NCI-H2227 treated with DMSO at 0.1 percent for 48 hours (cell line): ENCODE measurements at places on chromosomes 6 and 20.

DNA sequence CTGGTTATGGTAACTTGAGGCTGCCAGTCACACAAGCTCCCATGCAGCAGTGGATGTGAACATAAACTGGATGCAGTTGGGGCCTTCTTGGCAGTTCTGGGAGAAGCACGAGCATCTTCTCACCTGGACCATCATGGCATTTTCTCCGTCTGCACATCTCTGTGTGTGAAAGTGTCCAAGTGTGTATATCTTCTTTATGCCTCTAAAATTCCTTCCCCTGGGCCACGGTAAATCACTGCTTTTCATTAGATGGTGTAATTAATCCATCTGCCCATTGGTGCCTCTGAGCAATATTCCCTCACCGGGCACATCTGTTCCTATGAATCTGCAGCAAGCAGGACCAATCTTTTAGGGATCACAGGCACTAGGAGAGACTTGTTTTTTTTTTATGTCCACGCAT lies 138.0 kb downstream of the MAP3K7 start:
- no peak for DNase-seq

DNA sequence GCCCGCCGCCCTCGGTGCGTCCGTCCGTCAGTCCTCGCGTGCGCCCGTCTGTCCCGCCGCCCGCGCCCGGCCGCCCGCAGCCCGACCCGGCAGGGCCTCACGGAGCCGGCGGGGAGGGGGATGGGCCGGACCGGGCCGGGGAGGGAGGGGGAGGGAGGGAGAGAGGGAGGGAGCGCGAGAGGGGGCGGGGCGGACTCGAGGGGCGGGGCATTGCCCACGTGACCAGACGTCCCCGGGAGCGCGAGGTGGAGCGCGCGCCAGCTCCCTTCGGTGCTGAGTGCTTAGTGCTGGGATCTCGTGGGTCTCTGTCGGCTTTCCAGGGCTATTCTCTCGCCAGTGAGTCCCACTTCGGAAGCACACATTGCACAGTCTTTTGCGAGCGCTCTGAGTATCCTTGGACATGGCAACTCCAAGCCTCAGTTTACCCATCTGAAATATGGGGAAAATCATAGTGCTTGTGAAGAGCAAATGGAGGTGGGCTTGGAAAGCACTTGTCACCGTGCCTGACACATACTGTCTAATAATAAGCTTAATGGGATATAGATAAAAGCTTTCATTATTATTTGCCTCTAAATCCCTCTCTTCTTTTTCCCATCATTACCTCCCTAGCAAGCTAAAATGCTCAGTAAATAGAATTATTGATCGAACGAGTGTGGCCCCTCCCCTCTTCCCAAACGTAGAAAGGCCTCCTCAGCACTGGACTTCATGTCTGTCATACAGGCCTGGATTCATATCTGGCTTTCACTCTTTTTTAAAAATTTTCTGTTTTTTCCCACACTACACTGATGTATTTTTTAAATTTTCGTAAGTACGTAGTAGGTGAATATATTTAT lies at the start of gene NCOA6:
Gene NCOA6 (minus strand): TSS at position 122 of the 833 bp plus-strand sequence. CDS start 43,296 bp downstream, outside the sequence.
- peak; percentile 72 for DNase-seq

GRCh38 chr6:138655828-138656227 lies 117.7 kb upstream of the CCDC28A start:
- no peak for DNase-seq

- no peak for DNase-seq
Measured at GRCh38 chr6:16718356-16718755, 42.9 kb downstream of the ATXN1 start.

GRCh38 chr20:57395111-57395966 lies 4.1 kb downstream of the RBM38 start:
- DNase-seq: no peak

- DNase-seq: no peak
Measured at GRCh38 chr6:15888798-15889772, 226.3 kb upstream of the DTNBP1 start.

- no peak for DNase-seq
Measured at GRCh38 chr20:63873477-63873971, 8.5 kb downstream of the TPD52L2 start.

DNA sequence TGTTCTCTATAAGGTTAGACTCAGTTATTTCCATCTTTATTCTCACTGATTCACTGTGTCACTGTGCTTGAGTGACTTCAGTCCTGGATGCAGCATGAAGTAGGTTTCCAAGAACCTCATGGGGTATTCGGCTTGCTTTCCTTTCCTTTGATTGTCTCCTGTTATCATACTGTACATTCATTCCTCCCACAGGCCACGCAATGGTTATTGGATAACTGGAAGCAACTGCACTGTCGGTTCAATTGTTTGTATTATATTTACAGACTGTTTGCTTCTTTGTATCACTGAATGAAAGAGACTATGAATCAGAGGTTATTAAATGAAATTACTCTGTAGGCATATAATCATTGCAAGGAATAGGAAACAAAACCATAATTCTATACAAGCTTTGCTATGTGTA lies 129.4 kb downstream of the MAP7 start:
- DNase-seq: no peak

- no peak for DNase-seq
Measured at GRCh38 chr6:17907406-17908229, 79.8 kb downstream of the KIF13A start.

DNA sequence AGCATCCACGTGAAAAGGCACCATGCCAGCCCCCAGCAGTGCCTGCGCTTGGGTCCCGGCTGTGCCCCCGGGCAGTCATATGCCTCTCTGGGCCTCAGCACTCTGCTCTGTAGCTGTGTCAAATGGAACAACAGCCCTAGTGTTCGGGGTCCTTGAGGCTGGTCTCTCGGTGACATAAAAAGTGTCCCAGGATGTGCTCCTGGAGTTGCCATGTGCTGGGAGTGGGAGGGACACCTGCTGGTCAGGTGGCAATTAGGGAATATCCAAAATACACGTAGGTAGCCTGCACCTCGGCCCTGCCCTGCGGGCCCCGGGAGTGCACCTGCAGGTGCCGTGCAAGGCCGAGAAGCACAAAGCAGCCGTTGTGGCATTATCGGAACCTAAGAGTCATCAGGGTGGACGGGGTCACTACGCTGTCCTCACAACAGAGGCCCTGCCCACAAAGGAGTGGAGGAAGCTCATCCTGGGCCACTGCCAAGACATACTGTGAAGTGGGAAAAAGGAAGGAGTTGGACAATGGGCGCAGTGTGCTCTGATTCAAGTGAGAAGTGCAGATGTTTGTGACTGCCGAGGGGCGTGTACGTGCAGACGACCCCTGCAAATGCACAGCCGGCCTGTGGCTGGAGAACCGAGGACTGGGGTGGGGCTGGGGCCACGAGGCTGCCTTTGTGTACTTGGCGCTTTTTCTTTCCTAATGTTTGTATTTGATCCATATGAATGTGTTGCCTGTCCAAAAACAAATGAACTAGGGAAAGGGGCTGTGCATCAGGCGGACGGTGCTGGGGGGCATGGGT lies 24.6 kb downstream of the SLCO4A1 start:
- no peak for DNase-seq

DNA sequence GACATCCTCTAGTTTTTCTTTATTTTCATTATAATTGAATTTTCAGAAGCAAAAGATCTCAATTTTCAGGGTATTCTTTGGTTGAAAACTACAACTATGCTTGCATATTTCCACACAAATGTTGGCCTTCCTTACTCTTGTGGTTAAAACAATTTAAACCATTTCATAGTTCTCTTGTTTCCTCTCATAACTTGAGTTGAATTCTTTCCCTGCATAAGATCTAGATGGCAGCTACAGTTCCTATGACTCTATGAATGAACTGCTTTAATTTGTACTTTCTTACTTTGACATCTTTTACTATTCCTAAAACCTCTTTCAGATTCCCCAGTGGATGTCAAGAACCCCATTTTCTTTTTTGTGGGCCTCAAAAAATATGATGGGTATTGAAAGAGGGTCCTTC lies 564.5 kb downstream of the NKAIN2 start:
- no peak for DNase-seq

DNA sequence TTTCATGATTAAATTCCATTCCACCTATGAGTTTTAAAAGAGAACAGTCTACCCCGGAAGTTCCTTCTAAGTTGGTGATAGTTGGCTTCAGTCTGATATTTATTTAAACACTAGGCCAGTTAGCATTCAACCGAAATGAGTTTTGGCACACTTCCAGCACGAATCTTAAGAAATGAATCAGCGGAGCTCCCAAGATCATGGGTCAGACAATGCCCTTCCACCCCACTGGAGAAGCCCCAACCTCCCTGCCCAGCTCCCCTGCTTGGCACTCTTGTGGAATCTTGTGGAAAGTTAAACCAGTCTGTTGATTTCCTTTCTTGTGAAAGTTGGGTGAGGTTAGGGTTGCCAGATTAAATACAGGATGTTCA lies 64.3 kb downstream of the MKKS start:
- no peak for DNase-seq

DNA sequence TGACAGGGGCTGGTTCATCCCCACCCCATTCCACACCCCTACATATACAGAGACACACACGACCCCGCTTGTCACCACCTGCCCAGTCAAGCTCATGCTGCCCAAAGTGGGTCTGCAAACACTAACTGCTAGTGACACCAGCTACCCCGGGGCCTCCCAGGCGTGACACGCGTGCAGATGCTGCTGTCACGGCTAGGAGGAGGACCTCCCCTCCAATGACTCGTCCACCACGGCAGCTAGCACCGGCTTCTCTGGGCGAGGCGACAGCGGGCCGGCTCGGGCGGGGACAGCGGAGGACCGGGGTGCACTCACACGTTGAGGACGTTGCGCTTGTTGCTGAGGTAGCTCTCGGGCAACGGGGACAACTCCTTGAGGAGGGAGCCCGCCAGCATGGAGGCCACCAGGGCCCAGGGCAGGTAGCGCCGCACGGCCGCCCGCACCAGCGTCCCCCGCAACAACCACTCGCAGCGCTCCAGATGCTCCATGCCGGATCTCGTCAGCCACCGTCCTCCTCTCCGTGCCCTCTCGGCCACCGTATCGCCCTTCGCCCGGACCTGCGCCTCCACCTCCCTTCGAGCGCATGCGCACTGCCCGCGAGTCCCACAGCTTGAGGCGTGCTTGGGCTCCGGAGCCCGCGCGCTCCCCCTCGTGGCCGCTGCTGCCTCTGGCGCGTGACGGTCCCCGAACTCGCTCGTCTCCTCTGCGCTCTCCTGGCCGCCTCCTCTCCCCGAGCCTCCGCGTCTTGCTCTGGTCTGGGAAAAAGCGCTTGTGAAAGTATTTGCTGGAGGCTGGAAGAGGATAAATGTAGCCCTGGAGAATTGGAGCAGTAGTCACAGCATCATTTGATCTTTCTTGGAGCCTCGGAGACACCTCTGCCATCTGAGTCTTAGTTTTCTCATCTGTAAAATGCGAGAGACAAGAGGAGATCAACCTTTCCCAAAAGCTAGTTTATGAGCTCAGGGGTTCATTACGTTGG lies at the start of gene FITM2:
Gene FITM2 (minus strand): TSS at position 539 of the 976 bp plus-strand sequence. CDS start 54 bp downstream, at position 485.
- DNase-seq: peak; percentile 95

GRCh38 chr6:13916230-13916944 lies 8.4 kb upstream of the RNF182 start:
- DNase-seq: no peak

- no peak for DNase-seq
Measured at GRCh38 chr20:46959081-46959692, 64.5 kb downstream of the EYA2 start.

DNA sequence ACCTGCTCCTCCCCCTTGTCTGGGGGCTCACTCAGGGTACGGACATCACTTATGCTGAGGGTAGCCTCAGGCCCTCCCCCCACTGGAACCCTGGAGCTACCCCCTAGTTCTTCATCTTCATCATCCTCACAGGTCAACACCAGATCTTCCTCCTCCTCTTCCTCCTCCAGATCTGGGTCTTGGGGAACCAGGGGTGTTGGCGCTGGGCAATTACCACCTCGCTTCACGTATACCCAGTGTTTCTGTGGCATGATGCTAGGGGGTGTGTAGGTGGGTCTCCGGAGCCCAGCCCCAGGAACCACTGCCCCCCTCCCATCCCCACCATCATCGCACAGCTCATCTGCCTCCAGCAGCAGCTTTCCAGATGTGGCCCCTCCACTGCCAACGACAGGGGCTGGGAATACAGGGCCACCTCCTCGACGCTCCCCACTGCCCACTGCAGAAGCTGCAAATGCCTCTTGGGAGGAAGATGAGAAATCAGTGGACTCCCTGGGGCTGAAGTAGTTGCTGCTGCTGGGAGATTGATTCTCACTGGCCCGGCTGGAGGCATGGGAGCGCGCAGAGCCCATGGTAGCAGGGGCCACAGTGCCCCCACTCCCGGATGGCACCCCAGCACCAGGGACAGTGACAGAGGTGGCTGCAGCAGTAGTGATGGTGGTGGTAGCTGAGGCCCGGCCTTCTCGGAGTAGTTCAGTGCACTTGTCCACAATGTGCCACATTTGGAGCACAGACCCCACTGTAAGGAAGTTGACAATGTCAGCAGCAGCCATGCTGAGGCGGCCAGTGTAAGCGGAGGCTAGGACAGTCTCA lies 1.5 kb downstream of the ZBTB22 start:
- DNase-seq: no peak

GRCh38 chr6:80489911-80490635 lies 383.6 kb downstream of the BCKDHB start:
- DNase-seq: no peak

DNA sequence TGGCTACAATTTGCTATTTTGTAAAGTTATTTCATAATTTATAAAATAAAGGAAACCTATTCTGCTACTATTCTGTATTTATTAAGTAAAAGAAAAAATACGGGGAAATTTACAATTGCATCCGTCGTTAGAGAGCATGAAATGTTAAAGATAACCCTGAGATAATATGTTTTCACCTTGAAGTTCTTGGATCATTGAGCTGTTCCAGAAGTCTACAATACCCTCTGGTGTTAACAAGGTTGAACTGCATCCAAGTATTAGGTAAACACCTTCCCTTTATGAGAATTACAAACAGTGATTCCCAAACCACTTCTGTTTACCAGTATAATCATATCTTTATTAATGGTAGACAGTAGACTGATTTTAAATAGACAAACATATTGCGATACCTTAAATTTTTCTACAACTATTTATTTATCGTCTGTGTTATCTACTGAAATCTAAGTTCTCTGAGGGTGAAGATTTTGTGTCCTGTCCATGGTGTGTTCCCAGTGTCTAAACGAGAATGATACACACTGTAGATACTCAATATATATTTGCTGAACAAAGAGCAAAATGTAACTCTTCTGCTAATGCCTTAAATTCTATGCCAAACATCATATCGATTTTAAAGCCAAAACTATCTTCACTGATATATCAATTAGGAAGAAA lies 28.2 kb downstream of the TBC1D32 start:
- DNase-seq: peak; percentile 28
